Gastrocnemius medialis (tissue), 4 donors: ENCODE measurements at places on chromosomes 11 and 22.

DNA sequence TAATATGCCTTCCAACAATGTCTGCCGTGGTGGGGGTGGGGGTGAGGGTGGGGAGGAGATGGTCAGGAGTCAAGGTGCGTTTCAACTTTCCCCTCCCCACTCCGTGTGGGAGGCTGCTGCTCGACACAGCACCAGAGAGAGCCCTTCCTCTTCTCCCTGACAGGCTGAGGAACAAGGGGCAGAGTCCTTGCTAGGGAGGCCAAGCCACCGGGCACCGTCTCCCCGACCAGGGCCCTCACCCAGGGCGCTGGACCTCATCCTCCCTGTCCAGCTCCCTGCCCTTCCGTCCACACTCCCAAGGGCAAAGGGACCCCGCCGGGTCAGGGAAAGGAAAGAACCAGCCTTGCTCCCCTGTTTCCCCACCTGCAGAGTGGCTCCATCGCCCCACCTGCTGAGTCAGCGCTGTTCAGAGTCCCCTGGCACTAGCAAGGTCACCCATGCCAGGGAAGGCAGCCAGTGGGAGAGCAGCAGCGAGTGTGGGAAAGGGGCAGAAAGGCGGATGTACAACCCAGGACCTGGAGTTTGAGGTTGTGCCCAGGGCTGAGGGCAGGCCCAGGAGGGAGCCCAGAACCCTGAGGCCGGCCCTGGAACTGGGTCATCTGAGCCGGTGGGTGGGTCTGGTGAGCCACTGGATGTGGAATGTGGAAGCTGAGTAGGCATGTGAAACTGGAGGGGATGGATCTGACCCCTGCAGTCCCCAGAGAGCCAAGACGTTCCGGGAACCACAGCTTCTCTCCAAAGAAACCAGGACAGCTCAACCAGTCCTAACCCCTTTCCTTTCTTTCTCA lies 47.2 kb downstream of the BUD13 start:
- DNase-seq = no peak

- DNase-seq = peak; percentile 47
Observed at GRCh38 chr22:20953668-20954500, 13.2 kb upstream of the AIFM3 start.

DNA sequence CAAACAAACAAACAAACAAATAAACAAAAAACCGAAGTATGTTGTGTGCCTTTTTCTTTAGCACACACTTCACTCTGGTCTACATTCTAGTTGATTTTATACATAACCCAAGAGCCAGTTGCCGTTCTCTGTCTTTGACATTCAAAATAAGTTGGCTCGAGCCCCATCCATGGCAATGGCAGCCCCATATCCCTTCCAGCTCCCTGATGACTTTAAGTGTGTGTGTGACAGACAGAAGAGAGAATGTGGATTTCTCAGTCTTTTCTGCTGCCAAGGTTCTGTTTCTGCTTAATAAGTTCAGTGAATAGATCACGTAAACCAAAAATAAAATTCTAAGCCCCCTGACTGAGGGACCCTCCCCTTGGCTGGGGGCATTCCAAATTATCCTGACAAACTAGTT lies 100.6 kb upstream of the TENM4 start:
- no peak for DNase-seq

GRCh38 chr22:21099578-21099977 lies 53.8 kb downstream of the LRRC74B start:
- no peak for DNase-seq

DNA sequence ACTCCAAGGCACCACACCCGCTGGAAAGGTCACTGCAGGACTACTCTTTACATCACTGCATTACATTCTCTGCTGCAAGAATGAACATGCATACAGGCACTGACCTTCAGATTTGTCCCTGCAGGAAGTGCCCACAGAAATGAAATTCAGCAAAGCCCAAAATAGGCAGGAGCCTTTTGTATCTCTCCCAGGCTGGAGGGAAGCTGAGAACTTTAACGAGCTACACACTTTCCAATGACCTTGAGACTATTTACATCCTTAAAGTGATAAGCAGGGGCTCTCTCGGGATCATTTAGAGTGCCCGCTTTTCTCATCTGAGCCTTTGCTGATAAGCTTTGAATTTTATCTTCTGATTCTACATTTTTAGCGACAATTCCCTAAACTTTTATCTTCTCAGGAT lies 12.5 kb downstream of the FEZ1 start:
- no peak for DNase-seq

DNA sequence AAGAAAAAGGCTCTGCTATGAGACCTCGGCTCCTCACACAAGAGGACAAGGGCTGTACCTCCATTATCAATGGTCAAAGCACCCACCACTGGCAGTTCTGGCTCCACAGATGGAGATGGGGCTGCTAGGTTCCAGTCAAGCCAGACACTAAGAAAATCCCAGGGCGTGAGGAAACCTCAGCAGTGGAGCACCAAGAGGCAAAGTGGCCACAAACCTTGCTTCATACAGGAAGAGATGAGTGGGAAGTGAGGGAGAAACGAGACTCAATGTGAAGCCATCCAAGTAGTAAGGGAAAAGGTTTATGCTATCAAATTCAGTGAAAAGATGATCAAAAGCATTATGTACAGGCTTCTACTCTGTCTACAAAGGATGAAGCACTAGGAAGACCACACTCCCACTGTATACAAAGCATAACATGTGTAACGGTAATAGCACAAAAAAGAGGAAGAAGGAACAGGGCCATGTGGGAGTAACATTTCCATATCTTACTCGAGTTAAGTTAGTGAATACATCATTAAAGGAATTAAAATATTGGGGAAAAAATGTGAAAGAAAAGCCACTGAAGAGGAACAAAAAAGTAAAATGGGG lies 27.0 kb downstream of the POLDIP3 start:
- no peak for DNase-seq

DNA sequence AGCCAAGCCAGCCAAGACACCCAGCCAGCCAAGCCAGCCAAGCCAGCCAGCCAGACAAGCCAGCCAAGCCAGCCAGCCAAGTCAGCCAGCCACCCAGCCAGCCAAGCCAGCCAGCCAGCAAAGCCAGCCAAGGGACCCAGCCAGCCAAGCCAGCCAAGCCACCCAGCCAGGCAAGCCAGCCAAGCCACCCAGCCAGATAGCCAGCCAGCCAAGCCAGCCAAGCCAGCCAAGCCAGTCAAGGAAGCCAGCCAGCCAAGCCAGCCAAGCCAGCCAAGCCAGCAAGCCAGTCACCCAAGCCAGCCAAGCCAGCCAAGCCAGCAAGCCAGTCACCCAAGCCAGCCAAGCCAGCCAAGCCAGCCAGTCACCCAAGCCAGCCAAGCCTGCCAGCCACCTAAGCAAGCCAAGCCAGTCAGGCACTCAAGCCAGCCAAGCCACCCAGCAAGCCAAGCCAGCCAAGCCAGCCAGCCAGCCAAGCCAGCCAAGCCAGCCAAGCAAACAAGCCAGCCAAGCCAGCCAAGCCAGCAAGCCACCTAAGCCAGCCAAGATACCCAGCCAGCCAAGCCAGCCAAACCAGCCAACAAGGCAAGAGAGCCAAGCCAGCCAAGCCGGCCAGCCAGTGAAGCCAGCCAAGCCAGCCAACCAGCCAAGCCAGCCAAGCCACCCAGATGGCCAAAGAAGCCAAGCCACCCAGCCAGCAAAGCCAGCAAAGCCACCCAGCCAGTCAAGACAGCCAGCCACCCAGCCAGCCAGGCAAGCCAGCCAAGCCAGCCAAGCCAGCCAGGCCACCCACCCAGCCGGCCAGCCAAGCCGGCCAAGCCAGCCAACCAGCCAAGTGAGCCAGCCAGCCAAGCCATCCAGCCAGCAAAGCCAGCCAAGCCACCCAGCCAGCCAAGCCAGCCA lies 33.3 kb downstream of the CCT8L2 start:
- DNase-seq = no peak

GRCh38 chr11:14578541-14578956 lies 58.4 kb upstream of the PSMA1 start:
- no peak for DNase-seq

DNA sequence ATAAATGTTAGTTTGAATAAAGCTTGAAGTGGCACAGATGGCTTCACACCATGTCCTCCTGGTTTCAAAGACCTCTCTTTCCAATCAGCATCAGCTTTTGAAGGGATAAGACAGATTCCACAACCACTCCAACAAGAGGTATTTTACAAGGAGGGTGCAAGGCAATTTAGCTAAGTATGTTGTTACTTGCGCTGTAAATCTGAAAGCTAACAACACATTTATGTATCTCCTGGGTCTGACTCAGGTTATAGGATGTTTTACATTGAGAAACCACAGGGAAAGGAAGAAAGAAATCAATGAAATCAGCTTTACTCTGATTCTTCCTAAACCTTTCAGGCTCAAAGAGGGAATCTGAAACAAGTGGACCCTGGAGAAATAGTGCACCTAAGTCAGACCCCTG lies 12.1 kb downstream of the CWC15 start:
- DNase-seq = no peak

- no peak for DNase-seq
Observed at GRCh38 chr11:6799402-6799801, at the start of gene OR6A2. OR6A2 (minus strand) TSS chr11:6799689; CDS start chr11:6795708, 3,981 bp downstream.

- no peak for DNase-seq
Observed at GRCh38 chr11:46553814-46554212, 40.0 kb downstream of the AMBRA1 start.

DNA sequence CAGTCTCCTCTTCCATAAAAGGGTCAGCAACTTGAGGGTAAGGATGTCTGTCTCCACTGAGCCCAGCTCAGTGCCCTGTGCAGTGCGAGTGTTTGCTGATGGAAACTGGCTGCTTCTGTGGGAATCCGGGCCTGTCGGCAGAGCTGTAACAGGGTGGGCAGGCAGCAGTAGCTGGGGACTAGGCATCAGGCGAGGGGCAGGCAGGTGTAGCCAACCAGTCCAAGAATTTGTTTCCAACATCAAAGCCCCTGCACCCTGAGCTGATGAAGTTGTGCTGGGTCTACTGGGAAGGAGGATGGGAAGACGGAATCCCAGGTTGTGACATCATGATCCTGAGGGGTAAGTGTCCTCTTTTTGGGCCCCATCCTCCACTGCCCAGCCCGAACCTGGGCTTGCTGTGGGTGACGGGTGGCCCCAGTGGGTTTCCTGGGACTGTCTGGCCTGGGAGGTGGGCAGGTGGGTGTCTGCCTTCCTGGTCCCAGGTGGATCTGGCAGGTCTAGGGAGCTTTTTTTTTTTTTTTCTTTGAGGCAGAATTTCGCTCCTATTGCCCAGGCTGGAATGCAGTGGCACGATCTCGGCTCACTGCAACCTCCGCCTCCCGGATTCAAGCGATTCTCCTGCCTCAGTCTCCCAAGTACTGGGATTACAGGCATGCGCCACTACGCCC lies 11.0 kb downstream of the SLC29A2 start:
- DNase-seq = no peak

- no peak for DNase-seq
Observed at GRCh38 chr22:25495285-25495684, 69.2 kb upstream of the GRK3 start.

DNA sequence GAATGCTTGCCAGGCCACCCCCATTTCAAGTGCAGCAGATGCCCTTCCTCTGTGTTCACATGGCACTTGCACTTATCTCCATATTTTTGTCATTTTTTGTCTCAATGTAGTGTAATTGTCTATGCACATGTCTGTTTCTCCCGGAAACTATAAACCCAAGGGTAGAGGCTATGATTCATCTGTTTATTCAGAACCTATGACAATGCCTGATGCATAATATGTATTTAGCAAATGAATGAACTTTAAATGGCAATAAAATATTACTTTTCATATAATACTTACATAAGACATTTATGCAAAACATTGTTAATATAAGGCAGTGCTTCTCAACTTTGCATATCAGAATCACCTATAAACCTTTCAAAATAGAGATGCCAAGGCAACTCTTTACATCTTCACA lies 6.7 kb downstream of the PAK1 start:
- DNase-seq = no peak

- DNase-seq = no peak
Observed at GRCh38 chr22:41676134-41676533, 12.5 kb downstream of the SNU13 start.

DNA sequence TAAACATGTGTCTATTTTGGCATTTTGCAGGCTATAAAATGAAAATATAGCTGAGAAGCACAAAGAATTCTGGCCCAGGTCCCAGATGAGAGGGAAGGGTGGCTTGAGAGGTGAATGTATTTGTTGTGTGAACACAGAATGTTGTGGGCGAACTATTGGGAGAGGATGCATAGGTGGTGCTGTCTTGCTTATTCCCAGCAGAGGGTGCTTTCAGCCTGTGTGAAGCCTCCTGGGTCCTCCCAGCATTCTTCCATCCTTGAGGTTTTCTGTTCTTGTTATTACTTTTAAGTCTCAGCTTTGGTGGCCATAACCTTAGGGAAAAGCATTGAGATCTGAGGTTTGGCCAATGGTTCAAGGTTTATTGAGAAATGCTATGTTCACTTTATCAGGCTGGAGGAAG lies 108.7 kb upstream of the SNX19 start:
- DNase-seq = no peak

DNA sequence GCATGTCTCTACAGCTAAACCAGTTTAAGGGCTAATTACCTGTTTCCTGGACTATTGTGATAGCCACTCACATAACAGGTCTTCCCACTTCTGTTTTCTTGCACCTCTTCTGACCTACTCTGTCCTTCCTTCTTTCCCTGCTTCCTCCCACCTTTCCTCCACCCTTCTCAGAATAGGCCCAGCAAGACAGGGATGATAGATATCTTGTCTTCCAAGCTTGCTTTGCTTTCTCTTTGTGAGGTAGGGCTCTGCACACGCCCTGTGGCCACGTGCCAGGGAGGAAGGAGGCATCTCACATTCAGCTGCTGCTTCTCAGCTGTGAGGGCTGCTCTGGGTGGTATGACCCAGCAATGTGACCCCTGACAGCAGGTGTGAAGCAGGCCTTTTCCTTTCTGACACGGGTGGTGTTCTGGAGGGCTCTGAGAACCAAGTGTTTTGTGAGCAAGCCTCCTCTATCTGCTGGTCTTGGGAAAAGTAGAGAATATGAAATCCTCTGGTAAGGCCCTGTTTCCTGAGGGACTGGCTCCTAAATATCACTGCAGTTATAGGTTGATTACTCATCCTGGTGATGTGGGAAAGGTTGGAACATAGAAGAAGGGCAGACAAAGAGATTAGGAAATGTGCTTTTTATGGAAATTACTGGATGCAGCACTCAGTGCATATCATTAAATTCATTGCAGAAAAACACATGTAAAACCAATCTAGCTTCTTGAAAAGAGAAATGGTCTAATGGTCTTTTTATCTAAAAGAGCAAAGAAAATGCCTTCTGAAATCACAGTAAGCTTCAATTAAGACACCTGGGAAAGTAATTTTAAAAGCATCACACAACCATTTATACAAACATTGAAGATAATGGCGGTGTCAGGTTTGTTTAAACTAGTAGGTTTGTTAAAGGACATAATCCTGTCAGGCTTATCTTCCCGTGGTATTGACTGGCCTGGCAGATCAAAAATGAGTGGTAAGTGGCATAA lies 8.5 kb downstream of the AMOTL1 start:
- peak; percentile 65 for DNase-seq

GRCh38 chr11:115598257-115598901 lies 94.2 kb upstream of the CADM1 start:
- no peak for DNase-seq
